CD8-positive, alpha-beta memory T cell (primary cell): ENCODE measurements at places on chromosomes 5 and 9.

DNA sequence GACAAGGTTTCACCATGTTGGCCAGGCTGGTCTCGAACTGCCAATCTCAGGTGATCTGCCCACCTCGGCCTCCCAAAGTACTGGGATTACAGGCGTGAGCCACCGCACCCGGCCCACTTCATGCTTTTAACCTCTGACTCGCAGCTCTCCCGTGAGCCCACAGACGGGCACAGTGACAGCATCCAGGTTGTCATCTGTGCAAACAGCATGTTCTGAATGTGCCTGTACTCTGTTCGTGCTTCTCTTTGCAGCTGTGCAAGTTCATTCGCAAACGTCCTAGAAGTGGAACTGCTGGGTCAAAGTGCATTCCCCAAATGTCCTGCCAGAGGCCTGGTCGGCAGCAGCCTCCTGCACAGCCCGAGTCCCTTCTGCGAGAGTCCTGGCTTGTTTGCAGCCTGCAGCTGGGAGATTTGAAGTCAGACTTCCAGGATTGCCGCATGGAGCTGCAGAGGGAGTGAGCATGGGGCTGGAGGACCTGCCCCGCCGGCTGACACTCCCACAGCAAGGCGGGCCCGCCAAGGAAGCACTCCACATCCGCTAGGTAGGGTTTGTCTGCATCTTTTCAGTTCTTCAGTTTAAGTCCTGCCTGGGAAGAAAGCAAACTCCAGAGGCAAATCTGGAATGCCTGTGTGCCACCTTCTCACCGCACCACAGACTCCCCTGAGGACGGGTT is 3.4 kb downstream of the BRD3OS start:
- no peaks in the 10 kb centered on the region for H3K27me3 ChIP-seq
- H3K4me1 ChIP-seq: peaks cover 9% of the 10 kb centered on the region
- no peak for DNase-seq
- H3K4me3 ChIP-seq: no peak overlapping the region

DNA sequence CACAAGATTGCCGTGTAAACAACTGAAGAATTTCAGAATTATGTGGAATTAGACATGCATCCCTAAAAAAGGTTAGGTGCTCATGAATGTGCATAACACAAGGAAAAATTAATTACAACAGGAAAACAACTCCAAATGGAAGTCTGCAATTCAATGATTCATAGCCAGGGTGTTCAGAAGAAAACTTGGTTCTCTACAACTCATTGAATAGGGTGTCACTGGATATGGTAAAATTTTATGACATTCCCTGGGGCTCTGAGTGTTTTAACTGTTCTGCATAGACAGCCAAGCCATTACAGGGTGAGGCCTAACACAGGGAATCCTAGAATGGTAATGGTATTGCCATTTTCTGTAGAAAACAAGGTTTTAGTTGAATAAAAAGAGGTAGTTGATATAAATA is 24.4 kb upstream of the ZSWIM6 start:
- DNase-seq: no peak
- no peak overlapping the region for H3K27ac ChIP-seq

GRCh38 chr5:147939431-147940114 is 33.2 kb upstream of the C5orf46 start:
- H3K36me3 ChIP-seq: no peaks in the 10 kb centered on the region
- H3K4me1 ChIP-seq: no peaks in the 10 kb centered on the region
- H3K27me3 ChIP-seq: no peaks in the 10 kb centered on the region
- H3K4me3 ChIP-seq: no peak overlapping the region
- H3K27ac ChIP-seq: no peak overlapping the region

DNA sequence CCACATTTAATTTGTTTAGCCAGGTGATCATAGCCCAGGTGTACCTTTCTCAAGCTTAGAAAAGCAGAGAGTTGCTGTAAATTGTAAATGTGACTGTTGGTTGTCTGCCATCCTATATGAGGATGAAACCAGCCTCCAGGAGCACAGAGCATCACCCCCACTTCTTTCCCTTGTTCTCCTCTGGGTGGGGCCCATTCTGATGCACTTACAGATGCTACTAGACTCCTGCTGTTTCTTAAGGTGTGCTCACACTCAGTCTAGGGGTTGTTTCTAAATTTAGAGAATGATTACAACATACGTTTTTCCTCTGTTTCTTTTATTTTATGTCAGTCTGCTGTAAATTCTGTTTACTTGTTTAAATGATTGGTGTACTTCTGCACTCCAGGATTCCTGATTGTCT is 10.5 kb downstream of the PTCD2 start:
- DNase-seq: no peak
- H3K4me3 ChIP-seq: no peak overlapping the region
- no peaks in the 10 kb centered on the region for H3K27me3 ChIP-seq
- peaks cover 8% of the 10 kb centered on the region for H3K36me3 ChIP-seq
- no peaks in the 10 kb centered on the region for H3K4me1 ChIP-seq

DNA sequence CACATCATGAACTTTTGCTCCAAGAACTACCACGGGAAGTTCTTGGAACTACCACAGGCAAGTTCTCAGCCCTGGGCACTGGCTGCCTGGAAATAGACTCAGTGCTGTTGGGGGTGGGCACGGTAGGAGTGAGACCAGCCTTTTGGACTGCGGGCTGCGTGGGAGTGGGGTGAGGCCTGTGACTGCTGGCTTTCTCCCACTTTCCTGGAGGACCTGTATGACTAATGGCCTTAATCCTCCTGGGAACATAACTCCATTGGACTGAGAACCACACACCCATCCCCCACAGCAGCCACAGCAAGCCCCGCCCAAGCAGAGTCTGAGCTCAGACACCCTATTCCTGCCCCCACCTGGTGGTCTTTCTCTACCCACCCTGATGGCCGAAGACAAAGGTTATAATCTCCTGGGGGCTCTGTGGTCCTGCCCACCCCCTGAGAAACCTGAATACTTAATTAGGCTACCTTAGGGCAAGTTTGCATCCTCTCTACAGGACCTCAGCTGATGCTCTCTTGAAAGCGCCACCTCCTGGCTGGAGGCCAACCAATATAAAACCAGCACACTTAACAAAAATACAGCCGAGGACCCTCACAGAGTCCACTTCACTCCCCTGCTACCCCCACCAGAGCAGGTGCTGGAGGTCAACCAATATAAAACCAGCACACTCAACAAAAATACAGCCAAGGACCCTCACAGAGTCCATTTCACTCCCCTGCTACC is 112.6 kb downstream of the CACNA1B start:
- no peaks in the 10 kb centered on the region for H3K4me1 ChIP-seq
- no peak overlapping the region for H3K27ac ChIP-seq
- DNase-seq: no peak
- H3K36me3 ChIP-seq: no peaks in the 10 kb centered on the region
- H3K4me3 ChIP-seq: no peak overlapping the region

DNA sequence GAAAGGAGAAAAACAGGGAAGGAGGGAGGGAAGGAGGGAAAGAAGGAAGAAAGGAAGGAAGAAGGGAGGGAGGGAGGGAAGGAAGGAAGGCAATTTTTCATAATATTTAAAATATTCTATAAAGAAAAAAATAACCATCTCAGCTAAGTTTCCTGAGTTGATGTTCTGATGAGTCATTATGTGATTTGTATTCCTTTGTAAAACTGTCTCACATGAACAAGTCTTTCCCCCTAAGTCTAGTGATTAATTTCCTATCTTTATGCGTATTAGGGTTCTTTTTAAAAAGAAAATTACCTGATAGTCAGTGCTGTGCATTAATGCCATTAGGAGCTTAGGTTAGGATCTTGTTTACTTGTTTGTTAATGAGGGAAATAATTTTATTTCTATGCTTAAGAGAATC is 94.1 kb downstream of the RASEF start:
- H3K27me3 ChIP-seq: no peaks in the 10 kb centered on the region
- no peak overlapping the region for H3K27ac ChIP-seq
- DNase-seq: no peak
- no peak overlapping the region for H3K4me3 ChIP-seq
- H3K36me3 ChIP-seq: no peaks in the 10 kb centered on the region
- H3K4me1 ChIP-seq: no peaks in the 10 kb centered on the region

DNA sequence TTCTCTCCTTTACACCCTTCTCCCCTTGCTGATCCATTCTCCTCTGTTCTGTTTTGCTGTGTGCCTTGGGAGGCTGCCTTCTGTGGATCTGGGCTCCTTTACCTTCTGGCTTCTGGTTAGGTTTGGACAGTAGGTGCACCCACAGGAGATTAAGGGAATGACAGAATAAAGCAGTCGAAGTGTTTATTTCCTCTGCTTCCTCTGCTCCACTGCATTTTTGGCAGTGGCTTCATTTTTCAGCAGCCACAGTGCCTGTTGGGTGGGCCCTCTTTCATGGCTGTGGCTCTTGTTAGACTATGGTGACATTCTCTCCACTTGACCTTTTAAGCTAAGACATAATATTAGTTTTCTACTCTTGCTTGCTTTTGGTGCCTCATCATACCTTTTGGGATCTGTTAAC is 144.1 kb downstream of the CCDC171 start:
- no peak overlapping the region for H3K27ac ChIP-seq
- no peaks in the 10 kb centered on the region for H3K4me1 ChIP-seq
- H3K4me3 ChIP-seq: no peak overlapping the region
- no peaks in the 10 kb centered on the region for H3K27me3 ChIP-seq
- DNase-seq: no peak
- H3K36me3 ChIP-seq: no peaks in the 10 kb centered on the region

DNA sequence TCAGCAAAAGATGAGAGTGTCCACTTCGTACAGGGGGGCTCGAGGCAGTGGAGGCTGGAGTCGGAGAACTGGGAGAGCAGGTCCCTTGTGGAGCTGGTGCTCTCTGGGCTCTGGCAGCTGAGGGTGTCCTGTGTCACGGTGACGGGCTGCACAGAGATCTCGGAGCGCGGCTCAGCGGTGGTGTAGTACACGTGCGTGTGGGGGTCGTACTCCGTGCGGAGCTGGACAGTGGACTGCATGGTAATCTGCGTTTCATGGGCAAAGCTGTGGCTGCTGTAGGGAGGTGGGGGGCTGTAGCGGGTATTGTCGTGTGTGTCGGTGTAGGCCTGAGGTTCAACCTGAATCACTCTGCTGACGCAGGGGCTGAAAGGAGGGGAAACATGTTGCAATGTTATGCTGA is 48.0 kb downstream of the PTCH1 start:
- peaks cover 18% of the 10 kb centered on the region for H3K36me3 ChIP-seq
- no peak for DNase-seq
- no peaks in the 10 kb centered on the region for H3K27me3 ChIP-seq

DNA sequence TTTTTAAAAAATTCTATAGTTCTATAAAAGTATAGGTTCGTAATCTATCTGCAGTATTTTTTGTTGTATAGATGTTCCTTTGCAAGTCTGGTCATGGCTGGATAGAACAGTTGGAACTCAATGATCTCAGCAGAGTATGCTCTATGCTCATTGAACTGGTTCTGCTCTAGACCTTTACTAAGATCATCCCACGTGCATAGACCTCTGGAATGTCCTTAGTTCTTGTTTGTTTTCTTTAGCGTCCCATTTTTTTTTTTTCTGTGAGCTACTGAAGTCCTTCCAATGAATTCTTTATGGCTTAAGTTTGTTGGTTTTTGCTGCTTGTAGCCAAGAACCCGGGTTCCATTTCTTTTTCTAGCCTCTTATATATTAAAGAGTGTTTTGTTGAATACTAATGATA is 3.5 kb downstream of the TMEM38B start:
- no peak for DNase-seq
- H3K4me3 ChIP-seq: no peak overlapping the region
- H3K27ac ChIP-seq: no peak overlapping the region
- no peaks in the 10 kb centered on the region for H3K27me3 ChIP-seq

DNA sequence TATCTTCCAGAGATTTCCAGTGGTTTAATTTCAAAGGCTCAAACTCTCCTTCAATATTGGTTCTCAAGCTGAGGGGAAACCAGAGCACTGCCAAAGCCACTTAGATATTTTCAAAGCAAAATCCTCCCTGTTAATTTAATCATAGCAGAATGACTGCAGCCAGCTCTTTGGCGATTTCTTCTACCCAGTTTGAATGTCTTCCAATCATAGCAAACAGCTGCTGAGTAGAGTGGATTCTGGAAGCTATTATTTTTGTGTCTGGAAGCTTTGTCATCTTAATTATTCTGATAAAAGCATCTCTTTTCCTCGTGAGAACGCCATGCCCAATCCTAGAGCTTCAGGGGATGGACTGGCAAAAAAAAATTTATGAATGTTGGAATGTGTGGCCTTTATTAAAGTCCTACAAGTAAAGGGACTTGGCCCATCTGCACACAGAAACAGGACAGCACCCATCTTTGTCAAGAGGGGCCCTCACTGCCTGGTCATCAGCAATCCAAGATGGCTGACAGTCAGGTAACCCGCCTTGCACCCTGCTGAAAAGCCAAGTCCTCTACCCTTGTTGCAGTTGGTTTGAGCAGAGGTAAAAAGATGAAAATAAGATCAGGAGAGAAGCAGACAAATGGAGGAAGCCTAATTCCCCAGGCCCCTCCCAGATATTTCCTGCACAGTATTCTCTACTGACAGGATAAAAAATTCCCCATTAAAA is 125.1 kb downstream of the SUSD1 start:
- no peaks in the 10 kb centered on the region for H3K4me1 ChIP-seq
- no peak for DNase-seq
- H3K36me3 ChIP-seq: no peaks in the 10 kb centered on the region
- H3K27ac ChIP-seq: no peak overlapping the region
- H3K27me3 ChIP-seq: no peaks in the 10 kb centered on the region

DNA sequence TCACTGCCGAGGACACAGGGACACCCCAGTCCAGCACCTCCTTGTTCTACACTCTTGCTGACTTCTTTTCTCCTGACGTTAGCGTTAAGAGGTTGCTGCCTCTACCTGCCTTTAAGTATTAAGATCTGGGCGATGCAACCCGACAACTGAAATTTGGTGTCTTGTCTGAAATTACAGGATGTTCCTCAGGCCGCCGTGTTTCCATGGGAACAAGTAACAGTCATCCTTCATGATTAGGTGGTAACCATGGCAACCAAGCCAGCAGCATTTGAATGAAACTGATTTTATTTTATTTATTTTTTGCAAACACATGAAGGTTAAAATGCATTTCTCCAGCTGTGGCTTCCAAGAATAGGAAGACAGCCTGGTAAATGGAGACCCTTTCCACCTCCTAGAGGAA is 20.8 kb downstream of the DAB2IP start:
- H3K27ac ChIP-seq: no peak overlapping the region
- no peaks in the 10 kb centered on the region for H3K27me3 ChIP-seq
- H3K4me1 ChIP-seq: no peaks in the 10 kb centered on the region
- no peaks in the 10 kb centered on the region for H3K36me3 ChIP-seq

- H3K36me3 ChIP-seq: peaks cover 8% of the 10 kb centered on the region
- H3K27ac ChIP-seq: no peak overlapping the region
- no peaks in the 10 kb centered on the region for H3K27me3 ChIP-seq
- no peak overlapping the region for H3K4me3 ChIP-seq
- H3K4me1 ChIP-seq: peaks cover 25% of the 10 kb centered on the region
Observed at GRCh38 chr9:35105571-35106342, 2.8 kb upstream of the STOML2 start.

GRCh38 chr9:134440636-134441226 is 114.5 kb downstream of the RXRA start:
- H3K27me3 ChIP-seq: peaks cover 5% of the 10 kb centered on the region
- DNase-seq: no peak
- H3K4me1 ChIP-seq: peaks cover 7% of the 10 kb centered on the region
- H3K36me3 ChIP-seq: no peaks in the 10 kb centered on the region
